CD4-positive, alpha-beta T cell (primary cell): ENCODE measurements at places on chromosomes 12 and 14.

DNA sequence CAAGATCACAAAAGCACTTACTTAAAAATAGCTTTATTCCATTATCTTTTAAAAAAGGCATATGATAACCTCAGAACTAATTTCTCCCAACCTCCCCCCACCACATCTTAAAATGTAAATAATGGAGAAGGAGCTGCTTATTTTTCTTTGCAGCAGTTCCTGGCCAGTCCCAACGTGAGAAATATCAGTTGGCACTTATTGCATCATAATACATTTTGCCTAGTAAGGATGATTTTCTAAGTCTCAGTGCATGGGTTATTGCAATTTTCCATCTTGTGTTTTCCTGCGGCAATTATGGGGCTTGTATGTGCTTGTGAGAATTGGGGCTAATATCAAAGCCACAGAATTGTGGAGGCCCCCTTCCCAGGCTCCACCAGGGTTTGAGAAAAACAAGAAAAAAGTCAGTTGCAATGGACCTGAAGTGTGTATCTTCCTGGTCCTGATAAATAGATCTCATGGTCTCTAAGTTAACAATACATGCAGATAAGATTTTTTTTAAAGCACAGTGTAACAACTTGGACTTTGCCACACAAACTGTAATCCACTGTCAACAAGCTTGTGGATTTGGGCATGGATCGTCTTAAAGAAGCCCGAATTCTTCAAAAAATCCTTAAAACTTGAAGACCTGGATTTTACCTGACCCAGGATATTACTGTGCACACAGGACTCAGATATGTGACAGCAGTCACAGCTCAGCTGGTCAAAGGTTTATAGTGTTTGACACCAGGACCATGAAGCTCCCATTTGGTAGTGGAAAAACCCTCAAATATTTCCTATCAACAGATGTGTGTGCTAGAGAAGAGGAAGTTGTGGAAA lies 2.8 kb upstream of the WSB2 start:
- DNase-seq = no peak

DNA sequence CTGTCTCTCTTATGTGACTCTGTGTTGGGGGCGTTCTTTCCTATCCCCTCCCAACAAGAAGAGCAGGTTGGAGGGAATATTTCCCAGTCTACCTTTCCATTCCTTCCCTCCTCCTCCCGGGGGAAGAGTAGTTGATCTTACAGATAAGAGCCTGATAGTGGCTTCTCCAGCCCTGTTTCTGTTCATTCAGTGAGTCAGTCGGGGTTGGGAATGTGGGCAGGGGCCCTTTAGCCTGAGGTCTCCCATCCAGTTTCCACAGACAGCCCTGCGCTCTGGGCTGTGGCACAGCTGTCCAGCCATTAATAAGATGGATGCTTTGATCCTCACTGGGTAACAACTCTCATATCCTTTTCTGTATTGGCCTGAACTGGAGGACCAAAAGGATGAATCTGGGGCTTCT lies 18.1 kb upstream of the PPP1R1A start:
- no peak for DNase-seq

GRCh38 chr14:89792489-89793366 lies 161.8 kb downstream of the EFCAB11 start:
- no peak for DNase-seq

DNA sequence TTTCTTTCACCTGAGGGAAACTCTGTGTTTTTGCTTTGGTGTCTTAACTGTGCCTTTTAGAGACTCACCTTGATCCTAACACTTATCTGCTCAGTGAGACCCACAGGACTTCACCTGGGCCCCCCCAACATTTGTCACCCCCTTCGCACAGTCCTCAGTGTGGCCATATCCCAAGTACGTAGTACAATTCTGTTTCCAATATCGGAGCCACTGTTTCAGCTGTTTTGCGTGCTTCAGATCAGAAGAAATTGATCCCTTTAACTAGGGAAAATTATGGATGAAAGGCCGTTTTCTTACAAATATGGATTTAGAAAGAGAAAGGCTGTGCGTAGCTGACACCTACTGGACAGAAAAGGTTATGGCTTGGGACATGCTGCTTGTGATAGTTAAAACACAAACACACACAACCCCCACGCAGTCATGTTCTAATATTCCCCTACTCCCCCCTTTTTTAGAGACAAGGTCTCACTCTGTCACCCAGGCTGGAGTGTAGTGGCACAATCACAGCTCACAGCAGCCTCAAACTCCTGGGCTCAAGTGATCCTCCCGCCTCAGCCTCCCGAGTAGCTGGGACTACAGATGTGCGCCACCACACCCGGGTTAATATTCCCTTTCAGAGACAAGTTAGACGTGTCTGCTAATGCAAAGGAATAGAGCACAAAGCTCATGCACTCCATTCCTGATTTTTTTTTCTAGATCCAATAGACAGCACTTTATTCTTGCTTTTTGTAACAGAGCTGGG lies 3.6 kb upstream of the SLC7A8 start:
- peak; percentile 10 for DNase-seq

DNA sequence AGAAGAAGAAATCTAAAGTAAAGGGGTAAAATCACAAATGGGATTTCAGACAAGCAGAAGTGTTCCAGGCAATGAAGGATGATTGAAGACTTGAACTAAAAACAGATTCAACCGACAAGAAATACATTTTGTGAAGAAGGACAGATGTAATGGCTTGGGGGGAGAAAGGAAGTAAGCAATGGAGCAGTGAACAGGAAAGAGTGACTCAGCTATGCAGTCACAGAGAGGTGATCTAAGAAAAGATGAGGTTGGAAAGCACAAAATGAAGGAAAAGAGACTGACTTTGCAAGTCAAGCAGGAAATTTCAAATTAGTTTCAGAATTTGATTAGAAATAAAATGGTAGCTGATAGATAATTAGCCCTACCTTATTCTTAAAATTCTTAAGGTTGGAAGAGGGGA lies 66.5 kb downstream of the PUS7L start:
- no peak for DNase-seq
